ENCODE measurements at places on chromosomes 16 and 17.
A peak's percentile ranks its signal among the peaks of the same experiment; 100 is the strongest.

DNA sequence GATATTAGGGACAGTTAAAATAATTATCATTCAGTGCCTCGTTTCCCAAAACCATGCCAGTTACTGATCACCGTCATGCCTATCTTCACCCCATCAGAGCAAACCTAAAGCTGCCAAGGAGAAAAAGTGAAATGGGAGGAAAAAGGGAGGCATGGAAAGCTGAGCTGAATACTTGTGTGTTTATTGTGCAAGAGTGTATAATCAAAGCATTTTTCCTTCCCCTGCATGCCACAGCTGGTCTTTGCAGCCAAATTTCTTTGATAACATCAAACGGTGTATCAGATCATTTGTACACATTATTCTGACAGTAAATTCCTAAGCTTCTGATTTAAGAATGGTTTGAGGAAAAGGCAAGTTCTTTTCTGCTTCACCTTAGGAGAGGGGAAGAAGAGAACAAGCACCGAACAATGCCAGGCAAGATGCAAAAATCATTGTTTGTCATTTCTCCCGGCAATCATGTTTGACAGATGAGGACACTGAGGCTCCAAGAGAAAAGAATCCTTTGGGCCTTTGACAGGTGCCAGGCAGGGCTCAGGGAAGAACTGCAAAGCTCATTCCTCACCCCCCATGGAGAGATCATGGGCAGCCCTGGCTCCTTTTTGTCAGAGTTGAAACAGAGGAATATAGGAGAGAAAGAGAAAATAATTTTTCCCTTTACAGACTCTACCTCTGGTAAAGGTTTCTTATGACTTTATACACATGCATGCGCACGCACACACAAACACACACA is 51.4 kb upstream of the ARHGAP44 start:
- no peak for DNase-seq

- no peak for DNase-seq
These were observed 42.1 kb downstream of the ITGAM start for GRCh38 chr16:31301708-31302400.

- DNase-seq = no peak
These were observed 15.6 kb downstream of the TMEM100 start for GRCh38 chr17:55706808-55707773.

DNA sequence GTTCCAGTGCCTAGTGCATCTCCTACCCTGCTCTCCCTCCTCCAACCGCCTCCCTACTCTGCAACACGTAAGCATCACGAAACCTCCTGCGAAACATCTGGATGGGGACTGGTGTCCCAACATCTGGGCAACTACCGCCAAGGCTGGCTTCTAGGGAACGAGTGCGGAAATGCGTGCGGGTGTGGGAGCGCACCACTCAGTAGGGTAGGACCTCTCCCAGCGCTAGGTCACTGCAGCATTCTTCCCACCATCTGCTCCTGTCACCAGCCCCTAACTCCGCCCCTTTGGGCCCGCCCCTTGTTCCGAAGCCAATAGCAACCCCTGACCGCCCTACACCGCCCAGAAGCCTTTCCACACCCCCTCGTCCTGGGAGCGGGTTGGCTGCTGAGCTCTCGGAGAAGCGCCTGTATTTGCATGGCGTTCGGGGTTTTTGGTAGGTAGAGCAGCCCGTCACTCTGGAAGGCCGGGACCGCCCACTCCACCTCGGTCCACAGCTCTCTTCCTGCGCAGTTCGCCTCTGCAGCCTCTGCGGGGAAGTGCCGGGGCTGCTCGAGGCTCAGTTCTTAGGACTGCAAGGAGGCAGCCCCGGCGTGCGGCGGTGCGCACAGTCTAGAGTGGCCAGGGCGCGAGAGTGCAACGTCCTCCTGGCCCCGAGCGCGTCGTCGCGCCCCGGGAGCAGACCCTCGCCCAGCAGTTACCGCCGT is at the start of gene HS3ST3B1:
Gene HS3ST3B1, plus strand, starts transcription at position 507 of the 704 bp plus-strand sequence. CDS start 438 bp downstream, outside the sequence.
- peak; percentile 98 for DNase-seq

GRCh38 chr16:55392701-55393100 is 68.7 kb downstream of the IRX6 start:
- DNase-seq = no peak

- DNase-seq = no peak
These were observed at the start of gene RNF213 for GRCh38 chr17:80260791-80261158. RNF213 (plus strand) TSS chr17:80260852; CDS start chr17:80263682, 2,830 bp downstream.

DNA sequence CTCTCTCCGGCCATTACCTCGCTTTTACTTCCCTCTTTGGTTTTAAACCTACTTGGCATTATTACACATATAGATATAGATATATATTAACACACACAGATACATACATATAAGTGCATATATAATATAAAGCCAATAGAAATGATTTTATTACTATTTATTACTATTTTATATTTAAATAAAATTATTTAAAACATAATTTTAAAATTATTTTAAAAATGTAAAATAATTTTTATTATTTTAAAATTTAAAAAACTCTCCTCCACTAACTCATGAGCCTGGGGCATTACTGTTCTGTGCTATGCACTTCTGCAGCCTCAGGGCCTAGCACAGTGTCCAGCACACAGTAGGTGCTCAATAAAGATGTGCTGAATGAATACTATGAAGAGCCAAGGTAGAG is 200.9 kb downstream of the SLC39A11 start:
- DNase-seq = no peak

DNA sequence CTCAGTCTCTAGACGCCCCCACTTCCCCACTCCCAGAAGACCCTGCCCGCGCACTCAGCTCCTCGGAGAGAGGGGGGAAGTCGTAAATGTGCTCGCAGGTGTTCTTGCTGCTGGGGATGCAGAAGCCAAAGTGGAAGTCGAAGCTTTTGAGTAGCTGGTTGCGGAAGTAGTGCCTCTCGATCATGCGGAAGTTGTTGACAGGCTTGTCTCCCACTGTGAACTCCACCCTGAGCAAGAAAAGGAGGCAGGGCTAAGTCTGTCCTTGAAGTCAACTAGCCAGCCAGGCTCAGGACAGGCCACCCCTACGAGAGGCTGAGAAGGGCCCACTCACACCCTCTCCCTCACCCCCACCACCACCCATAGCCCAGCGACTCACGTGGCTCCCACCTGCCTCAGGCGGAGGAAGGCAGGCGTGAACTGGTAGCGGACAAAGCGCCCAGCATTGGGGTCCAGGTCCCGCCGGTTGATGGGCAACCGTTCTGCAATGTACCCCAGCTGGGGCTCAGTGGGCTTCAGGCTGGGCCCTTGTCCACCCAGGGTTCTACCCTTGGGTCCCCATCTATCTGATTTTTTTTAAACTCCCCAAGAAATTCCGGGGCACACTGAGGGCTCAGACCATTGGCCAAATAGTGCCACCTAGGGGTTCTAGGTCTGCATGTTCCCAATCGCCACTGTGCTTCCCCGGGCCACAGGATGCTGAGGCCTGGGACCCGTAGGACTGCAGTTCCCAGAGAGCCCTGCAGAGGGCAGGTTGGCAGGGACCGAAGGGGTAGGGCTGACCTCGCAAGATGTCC is 4.6 kb downstream of the UNC119 start:
- no peak for DNase-seq

- no peak for DNase-seq
These were observed 113.6 kb downstream of the SNX29 start for GRCh38 chr16:12090151-12090530.

All from BJ (cell line).